ENCODE measurements at places on chromosomes 7 and 10.
A peak's percentile ranks its signal among the peaks of the same experiment; 100 is the strongest.

DNA sequence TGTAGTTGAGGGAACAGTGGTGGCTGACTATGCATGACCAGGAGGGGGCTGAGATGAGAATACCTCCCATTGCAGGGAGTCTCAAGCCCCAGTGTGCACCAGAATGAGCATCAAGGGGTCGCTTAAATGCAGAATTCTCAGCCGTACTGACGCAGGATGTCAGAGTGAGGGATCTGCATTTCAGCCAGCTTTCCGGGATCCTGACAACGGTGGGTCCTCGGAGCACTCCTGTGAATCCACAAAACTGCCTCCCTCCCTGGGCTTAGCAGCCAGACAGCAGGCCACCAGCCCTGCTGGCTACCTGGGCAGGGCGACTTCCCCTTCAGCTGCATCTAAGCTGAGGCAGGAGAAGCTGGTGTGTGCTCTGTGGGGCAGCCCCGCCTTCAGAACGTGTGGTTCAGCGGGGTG, 21.8 kb upstream of the LOXL4 start:
- no peak for DNase-seq

DNA sequence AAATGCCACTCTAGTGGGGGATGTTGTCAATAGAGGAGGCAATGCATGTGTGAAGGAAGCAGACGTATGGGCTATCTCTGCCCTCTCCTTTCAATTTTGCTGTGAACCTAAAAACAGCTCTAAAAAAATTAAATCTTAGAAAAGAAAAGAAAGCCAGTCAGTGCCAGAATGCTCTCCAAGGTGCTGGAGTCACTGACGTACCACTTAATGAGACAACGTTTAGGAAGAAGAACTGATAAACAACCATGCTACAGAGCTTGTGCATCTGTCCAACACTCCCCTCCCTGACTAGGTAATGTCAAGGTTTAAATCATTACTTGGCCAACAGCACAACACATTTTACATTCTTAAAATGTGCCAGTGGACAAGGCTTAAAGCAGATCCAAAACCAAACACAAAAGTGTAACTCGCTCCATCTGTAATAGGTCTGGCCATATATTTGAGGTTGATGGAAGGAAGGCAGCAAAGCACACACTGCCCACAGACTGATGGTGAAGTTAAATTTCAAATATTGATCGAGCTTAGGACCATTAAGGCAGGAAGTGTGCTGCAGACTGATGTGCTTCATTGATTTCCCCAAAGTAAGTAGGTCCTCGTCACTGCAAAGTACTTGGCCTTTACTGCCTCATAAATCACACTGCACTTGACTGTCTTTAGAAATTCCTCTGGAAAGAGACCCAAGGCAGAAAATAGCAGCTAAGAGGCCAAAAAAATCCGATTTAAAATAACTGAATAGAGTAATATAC, 15.5 kb downstream of the ARMH3 start:
- DNase-seq, result no peak

DNA sequence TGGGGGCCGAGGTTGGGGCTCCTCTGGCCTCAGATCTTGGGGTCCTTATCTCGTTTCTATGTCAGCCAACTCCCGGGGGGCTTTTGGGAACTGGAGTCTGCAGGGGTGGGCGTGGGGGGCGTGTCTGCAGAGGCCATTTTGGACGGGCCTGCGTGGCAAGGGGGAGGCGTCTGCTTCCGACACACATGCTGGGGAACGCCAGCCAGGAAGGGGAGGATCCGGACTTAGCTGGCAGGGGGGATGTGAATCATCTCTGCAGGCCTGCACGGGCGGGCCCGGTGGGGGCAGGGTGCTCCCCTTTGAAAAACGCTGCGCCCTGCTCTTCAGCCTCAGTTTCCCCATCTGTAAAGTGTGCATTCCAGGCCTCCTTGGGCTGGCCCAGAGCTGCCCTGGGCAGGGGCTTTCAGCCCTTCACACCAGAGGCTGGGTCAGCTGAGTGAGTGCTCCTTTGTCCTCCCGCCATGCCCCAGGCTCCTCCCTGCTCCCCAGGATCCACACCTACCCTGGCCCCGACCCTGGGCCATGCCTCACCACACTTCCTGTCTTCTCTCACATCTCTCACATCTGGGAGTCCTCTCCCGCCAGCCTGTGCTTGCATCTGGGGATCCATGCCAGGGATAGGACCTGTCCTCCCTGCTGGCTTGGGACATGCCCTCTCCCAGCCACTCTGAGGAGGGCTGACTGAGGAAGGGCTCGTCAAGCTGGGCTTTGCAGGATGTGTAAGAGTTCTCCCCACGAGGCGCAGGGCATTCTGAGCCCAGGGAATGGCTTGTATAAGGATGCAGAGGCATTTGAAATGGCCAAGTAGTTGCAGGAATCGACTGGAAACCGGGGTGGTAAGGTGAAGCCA, 172.6 kb upstream of the TNRC18 start:
- peak; percentile 45 for DNase-seq

DNA sequence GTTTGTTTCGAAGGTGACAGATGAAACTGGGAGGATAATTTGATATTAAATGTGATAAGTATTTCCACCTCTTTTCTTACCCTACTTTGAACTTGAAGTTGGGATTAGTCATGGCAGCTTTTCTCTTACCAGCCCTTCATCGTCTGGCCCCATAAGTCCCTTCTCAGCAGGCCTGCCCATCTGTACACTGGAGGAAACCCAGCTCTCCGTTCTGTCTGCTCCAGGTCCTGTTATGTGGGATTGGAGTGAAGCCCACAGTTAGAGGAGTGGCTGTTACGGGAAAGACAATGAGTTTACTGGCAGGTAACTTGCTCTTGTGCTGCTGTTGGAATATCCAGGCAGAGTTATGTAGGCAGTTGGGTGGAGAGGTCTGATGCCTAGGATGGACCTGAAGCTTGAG, 127.3 kb downstream of the CAMK1D start:
- no peak for DNase-seq

DNA sequence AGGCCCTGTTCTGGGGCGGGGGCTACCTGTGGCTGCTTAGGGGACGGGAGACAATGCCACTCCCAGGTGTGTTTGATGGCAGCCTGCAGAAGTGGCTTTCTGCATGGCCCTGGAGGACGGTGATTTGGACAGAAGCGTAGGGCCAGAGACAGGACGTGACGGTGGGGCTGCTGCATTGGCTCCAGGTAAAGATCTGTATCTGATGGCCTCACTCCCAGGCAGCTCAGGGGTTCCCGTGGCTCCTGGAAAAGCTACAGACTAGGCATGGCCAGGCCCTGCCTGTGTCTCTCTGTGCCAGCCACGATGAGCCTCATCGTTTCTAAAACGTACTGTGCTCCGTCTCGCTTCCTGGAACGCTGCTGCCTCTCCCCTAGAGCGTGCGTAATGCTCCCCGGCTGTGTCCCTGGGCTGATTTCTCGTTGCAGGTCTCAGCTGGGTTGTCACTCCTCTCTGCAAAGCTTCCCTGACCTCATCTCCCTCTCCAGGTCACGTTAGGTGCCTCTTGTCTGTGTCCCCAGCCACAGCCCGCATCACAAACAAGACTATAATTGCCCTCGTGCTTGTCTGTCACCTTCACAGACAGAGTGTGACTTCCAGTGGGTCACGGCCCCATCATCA, 12.6 kb downstream of the GTF2IRD1 start:
- no peak for DNase-seq
